ENCODE measurements at places on chromosomes 3 and 15. TPM values are rescaled to one million over a fixed set of nuclear protein-coding genes. Genes with fewer than 3 reads are reported as not detected.

Gene ZNF860
- total RNA-seq = 1.4 TPM

Gene ZWILCH
- 37.8 TPM for total RNA-seq

Gene LMCD1
- 92.8 TPM for total RNA-seq

Gene FRMD4B
- 0.85 TPM for total RNA-seq

Gene SLC9C1
- total RNA-seq = not detected

Gene FETUB
- 0.05 TPM for total RNA-seq

Gene GOLGA8J
- total RNA-seq = not detected

Gene IQCB1
- total RNA-seq = 11.1 TPM

Gene THBS1
- total RNA-seq = 33.6 TPM

Gene TMEM40
- total RNA-seq = 0.29 TPM

Gene FES
- total RNA-seq = 1.0 TPM

Gene HIGD2B
- not detected for total RNA-seq

Gene B3GNT5
- 16.9 TPM for total RNA-seq

Gene FMN1
- total RNA-seq = 0.37 TPM

Gene PP2D1
- not detected for total RNA-seq

Gene RTP1
- not detected for total RNA-seq

Gene CDHR4
- 0.53 TPM for total RNA-seq

Gene CHCHD4
- 38.6 TPM for total RNA-seq

Gene SPSB4
- not detected for total RNA-seq

Gene SLC6A11
- total RNA-seq = 0.03 TPM

Gene MIX23
- 52.6 TPM for total RNA-seq

Gene PDIA5
- total RNA-seq = 24.4 TPM

Gene GPR160
- total RNA-seq = 1.8 TPM

Gene DENND4A
- 6.1 TPM for total RNA-seq

Gene FBXW12
- not detected for total RNA-seq

Gene LRRN1
- not detected for total RNA-seq

Gene PCOLCE2
- total RNA-seq = 38.2 TPM

Gene TSPAN3
- 388 TPM for total RNA-seq

Gene SKOR1
- total RNA-seq = 0.03 TPM

Gene GABRG3
- total RNA-seq = not detected

Gene CACNA1D
- total RNA-seq = 1.2 TPM

Gene IREB2
- 35.5 TPM for total RNA-seq

Gene NDUFB5
- total RNA-seq = 43.4 TPM

Gene FRMD5
- 4.1 TPM for total RNA-seq

Gene GPR149
- not detected for total RNA-seq

Gene GPR156
- total RNA-seq = 0.48 TPM

Gene PLSCR5
- not detected for total RNA-seq

Gene SYNPR
- total RNA-seq = not detected
